ENCODE measurements at places on chromosomes 2 and 18. TPM values are rescaled to one million over a fixed set of nuclear protein-coding genes. Genes with fewer than 3 reads are reported as not detected.

The FOXD4L1 gene
- 0.21 TPM for total RNA-seq

The UGT1A9 gene
- not detected for total RNA-seq

The XIRP2 gene
- not detected for total RNA-seq

- DNase-seq: no peak
These were observed 340.4 kb upstream of the MMADHC start for GRCh38 chr2:149928011-149928410.

GRCh38 chr18:75409806-75410205 lies 17.7 kb downstream of the SMIM21 start:
- no peak for DNase-seq

DNA sequence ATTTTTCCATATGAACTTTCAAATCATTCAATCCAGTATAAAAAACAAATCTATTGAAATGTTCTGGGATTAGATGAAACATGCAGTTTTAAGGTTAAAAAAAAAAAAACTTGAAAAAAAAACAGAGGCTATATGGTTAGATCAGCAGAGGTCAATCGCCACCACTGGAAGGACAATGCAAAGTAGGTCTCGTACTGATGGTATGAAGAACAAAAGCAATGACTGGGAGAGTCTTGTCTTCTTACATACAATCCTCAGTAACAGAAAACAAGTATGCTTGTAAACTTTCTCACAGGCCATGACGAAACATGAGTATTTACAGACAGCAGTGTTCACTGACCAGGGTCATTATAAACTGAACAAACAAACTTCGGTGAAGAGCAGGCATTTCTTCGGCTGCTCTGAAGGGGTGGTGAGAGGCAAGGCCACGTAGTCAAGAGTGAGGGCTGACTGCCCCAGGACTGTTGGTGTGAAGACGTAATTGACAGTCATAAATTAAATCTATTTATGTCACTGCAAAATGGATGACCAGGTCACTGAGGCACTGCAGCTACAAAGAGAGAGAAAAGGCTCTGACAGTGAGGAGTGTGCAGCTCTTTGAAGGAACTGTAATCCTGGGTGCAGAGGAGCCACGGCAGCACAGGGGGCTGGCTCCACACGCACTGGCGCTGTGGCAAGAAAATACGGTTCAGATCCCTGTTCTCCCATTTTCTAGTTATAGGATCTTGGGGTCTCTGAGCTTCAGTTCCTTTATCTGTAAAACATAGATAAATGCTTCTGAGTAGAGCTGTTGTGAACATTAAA lies 60.0 kb downstream of the NXPH2 start:
- no peak for DNase-seq

GRCh38 chr2:152718909-152719645 lies 657 bp downstream of the ARL6IP6 start:
- DNase-seq: peak; percentile 62

DNA sequence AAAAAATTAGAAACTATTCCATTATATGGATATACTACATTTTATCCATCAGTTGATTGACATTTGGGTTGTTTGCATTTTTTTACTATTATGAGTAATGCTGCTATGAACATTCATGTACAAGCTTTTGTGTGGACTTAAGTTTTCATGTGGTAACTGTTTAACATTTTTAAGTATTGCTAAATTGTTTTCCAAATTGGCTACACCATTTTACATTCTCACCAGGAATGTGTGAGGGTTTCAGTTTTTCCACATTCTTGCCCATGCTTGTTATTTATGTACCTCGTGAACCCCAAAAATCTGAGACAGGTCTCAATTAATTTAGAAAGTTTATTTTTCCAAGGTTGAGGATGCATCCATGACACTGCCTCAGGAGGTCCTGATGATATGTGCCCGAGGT lies 3.1 kb upstream of the TXNL4A start:
- no peak for DNase-seq

GRCh38 chr2:46843316-46843715 lies 72.3 kb downstream of the MCFD2 start:
- DNase-seq: no peak

DNA sequence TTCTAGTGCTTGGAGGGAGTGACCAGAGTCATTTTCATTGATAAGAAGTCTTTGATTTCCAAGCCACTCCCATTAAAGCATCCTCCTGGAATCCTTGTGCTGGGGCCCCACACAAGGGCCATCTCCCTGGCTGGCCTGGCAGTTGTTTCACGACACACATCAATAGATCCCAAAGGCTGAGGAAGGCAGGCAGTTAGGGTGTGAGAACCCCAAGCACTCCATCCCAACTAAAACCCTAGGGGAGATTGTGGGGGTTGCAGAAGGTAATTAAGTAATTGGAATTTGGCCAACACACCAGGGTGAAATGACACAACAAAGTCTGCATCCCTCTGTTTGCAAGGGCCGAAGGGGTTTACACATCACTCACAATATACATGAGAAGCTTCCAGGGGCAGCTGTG lies 578.1 kb upstream of the SYT4 start:
- DNase-seq: no peak

DNA sequence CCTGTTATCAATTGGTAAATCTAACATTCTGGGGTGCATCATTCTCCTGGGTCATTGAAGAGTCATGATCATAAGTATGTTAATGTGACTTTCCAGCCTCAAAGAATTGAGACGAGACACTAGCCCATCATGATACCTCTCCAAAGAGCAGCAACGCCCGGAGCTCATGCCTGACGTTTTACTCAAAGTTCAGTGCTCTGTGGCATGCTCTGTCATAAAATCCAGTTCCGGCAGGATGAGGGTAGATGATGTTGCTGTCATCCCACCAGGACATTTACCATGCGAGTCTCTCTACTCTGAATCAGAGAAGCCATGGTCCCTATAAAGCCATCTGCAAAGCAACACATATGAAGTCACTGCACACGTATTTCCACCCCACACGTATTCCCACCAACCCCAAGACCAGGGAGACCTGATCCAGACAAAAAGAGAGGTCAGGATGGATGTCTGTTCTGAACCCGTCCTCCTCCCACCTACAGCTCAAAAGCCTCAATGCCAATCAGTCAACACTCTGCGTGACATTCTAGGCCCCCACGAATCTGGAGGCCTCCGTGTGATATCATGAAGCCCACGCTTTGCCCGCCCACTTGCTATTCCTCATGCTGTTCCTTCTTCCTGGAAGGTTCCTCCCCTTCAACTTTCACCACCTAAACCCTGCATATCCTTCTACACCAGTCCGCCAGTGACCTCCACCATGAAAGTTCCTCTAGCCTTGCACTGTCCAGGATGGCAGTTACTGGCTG lies 85.8 kb downstream of the DNMT3A start:
- DNase-seq: no peak

- DNase-seq: no peak
These were observed 196.7 kb downstream of the SH3BP4 start for GRCh38 chr2:235148201-235149170.

GRCh38 chr2:178589335-178589734 lies 109.1 kb downstream of the PLEKHA3 start:
- no peak for DNase-seq
